ENCODE measurements at places on chromosomes 11 and 22.

DNA sequence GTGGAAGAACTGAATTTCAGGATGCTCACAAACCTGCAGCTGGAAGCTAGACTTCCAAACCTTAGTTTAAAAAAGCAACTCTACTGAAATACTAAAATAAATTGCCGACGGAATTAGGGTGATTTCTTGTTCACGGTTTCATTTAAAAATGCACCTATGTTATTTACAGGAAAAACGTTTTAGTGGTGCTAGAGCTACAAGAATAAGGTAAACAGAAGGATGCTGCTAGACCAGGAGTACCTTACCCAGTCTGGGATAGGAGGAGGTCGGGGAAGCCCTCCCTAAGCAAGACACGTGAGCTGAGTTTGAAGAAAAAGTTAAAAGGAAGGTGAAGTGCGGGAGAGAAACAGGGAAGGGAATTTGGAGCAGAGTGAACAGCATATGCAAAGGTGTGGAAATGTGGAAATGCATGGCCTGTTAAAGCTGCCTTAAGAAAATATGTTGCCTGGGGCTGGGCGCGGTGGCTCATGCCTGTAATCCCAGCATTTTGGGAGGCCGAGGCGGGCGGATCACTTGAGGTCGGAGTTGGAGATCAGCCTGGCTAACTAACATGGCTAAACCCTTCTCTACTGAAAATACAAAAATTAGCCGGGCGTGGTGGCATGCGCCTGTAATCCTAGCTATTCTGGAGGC lies 1.4 kb upstream of the FTH1 start:
- no peak for DNase-seq

- no peak for DNase-seq
Observed at GRCh38 chr11:86678823-86679222, 6.4 kb upstream of the ME3 start.

- DNase-seq, result no peak
Observed at GRCh38 chr11:35262056-35262455, 123.1 kb downstream of the CD44 start.

DNA sequence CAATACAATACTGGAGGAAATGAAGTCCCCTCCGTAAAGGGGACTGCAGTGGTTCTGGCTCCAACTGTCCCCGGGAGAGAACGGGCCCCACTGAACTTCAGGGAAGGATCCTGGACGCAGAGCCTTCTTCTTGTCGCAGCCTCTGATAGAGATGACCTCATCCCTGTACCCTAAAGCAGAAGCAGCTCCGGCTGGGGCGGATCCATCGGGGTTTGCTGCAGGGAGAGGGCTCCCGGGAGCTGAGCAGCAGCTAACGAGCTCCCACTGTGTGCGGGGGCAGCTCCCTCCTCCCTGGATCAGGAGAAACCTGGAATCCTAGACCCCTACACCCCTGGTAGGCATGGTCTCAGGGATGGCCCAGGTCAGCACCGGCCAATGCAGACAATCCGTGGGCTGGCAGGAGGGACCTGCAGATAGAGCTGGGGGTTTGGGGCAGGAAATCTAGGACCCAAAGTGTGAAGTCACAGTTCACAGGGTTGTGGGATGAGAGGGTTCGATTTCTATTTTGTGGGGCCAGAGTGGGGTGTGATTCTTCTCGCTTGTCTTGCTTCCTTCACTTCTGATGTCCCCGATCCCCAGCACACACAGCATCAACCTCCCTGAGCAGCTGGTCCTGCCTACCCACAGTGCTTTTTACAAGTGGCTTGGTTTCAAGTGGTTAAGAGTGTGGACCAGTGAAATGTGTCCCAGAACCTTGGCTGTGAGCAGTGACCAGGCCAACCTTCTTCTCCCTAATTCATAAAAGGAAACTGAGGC lies 12.9 kb downstream of the KIAA0930 start:
- DNase-seq, result no peak

DNA sequence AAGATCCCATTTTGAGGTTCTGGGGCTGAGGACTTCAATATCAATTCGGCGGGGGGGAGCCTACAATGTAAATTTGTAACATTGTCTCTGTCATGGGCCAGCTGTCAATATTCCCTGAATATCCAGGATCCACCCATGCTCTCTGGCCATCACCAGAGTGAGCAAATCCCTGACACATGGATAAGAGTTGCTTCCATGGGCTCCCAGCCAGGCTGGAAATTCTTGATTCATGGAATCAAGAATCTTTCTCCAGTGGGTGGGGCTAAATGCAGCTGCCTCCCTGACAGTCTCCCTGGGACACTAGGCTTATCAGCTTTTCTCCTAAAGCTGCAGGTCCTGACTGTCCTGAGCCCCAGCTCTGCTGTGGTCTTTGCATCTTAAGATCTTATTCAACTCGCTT lies 86.9 kb upstream of the IGLL5 start:
- no peak for DNase-seq

- no peak for DNase-seq
Observed at GRCh38 chr11:113974741-113975470, at the start of gene HTR3A. Gene HTR3A, plus strand, starts transcription at chr11:113975108. Its CDS starts 218 bp downstream, at chr11:113975326.

GRCh38 chr22:49953680-49954344 lies 6.8 kb upstream of the PIM3 start:
- DNase-seq, result no peak

DNA sequence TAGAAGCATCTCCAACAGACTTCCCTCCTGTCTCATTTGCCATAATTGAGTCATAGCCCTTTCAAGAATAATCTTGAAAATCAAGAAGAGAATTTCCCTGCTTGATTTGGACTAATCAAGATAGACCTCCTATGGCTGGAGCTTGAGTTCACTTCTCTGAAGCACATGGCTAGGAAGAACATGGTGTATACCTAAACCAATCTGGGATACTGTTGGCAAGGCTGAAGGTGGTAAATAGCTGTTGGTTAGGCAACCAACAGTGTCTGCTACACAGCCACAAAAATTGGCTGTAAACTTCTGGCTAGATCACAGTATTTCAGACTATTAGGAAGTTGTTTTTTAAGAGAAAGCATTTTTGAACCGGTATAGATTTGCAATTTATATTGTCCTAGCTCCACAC lies 4.9 kb downstream of the CRYAB start:
- DNase-seq, result no peak

DNA sequence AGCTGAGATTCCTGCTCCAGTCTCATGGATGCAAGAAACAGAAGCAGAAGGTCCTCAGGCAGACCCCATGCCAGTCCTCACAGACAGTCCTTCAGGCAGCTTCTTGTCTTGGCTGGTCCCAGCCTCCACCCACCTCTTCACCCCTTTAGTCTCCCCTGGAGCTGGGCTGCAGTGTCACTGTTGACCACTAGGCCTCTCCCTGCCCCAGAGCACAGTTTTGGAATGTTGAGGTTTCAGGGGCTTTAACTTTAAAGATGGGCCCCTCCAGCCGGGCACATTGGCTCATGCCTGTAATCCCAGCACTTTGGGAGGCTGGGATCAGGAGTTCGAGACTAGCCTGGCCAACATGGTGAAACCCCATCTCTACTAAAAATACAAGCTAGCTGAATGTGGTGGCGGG lies 39.5 kb upstream of the GCAT start:
- no peak for DNase-seq

All from activated naive CD4-positive, alpha-beta T cell treated with Interleukin-2 at 50 U/mL for 16 hours (primary cell).